Mesenteric fat pad (tissue), 1 donor: ENCODE measurements at places on chromosomes 4 and X. TPM values are rescaled to one million over a fixed set of nuclear protein-coding genes. Genes with fewer than 3 reads are reported as not detected.

- DNase-seq = no peak
These were observed 58.6 kb upstream of the USP9X start for GRCh38 chrX:41026702-41027078.

- DNase-seq = no peak
These were observed 48.9 kb upstream of the TMSB15B start for GRCh38 chrX:103913356-103914020.

DNA sequence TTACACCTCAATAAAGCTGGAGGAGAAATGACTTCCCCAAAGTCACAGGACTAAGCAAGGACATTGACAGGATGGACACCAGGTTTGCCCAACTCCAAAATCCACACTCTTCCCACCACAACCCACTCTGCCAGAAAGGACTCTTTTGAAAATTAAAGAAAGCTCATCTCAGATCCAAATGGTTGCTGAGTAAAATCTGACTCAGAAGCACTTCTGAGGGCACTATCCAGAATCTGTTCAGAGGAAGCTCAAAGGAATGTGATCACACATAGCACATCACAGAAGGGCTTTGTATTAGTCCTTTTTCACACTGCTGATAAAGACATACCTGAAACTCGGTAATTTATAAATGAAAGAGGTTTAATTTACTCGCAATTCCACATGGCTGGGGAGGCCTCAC lies 155.5 kb downstream of the RAB28 start:
- no peak for DNase-seq

DNA sequence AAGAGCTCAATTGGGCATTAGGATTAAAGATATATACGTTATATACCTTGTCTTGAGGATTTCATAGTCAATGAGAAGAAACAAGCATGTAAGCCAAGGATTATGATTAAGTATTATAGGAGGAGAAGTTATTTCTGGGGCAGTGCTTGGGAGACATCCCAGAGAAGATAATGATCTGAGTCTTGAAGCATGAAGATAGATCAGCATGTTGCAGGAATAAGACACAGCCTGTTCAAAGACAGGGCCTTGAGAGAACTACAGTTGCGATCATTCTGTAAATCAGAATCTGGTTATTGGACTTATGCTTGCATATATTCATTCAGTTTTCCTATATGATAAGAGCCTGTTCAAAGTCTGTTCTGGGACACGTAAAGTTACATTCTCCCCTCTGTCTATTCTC lies 862.2 kb upstream of the FTHL17 start:
- DNase-seq = no peak

GRCh38 chr4:15681067-15681371 lies 608 bp upstream of the FAM200B start:
- no peak for DNase-seq

DNA sequence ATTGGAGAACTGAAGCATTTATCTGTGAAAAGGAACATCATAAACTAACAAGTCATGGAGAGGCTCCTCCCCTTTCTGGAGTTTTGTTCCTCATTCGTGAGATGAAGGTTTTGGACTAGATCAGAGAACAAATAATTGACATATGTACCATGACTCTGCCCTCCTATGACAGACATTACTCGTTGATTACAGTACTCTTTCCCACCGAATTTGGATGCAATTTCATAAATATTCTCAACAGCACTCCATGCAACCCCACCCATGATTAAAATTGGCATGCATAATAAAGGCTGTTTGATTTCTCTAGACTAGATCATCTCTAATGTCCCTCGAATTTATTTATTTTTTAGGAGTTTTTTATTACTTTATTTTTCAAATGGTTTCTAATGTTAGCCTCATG lies 258.9 kb upstream of the LDB2 start:
- no peak for DNase-seq

- no peak for DNase-seq
These were observed 615.4 kb upstream of the SMIM31 start for GRCh38 chr4:164138521-164138920.

DNA sequence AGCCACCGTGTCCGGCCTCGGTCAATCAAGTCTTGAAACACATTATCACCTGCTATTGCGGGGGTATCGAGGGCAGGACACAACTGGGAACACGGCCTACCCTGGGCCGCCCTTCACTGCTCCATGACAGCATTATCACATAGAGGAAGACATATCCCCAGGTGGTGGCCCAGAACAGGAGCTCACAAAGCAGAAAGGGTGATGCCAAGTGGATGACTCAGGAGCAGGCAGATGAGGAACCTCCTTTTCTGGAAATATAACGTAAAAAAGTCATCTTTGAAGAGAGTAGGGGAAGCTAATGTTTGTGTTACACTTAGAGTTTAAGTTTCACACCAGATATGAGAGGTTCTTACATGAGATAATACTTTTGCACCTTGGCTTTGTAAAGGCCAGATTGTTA lies 5.3 kb upstream of the SUPT20HL1 start:
- no peak for DNase-seq

- no peak for DNase-seq
These were observed 16.6 kb downstream of the AMER1 start for GRCh38 chrX:64188901-64189300.

- no peak for DNase-seq
These were observed 120.1 kb downstream of the MANBA start for GRCh38 chr4:102640669-102641068.

- DNase-seq = peak; percentile 18
These were observed 6.5 kb downstream of the SHOX start for GRCh38 chrX:636981-637659.

DNA sequence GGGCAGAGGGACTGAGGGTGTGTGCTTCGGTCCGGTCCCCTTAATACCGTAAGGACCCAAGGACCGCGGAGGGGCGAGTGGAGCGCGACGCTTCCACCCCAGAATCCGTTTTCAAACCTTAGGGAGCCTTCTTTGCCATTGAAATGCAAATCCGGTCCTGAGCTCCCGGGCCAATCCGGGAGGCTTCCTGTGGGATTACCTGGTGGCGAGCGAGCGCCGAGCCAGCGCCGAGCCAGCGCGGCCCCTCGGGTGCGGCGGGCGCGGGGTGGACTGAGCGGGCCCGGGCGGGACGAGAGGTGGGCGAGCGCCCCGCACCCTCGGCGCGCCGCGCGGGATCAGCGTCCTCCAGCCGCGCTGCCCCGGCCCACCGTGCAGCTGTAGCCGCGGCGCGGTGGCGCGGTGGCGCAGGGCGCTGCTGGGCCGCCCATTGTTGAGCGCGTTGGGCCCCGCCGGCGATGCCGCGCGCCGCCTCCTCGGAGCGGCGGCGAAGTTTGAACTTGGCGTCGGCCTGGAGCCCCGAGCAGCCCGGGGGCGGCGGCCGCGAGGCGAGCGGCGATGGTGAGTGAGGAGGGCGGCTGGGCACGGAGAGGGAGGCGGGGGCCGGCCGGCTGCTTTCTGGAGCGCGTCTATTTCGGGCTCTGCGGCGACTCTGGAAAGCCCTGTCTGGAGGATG lies 208.7 kb downstream of the SOWAHB start:
- no peak for DNase-seq

DNA sequence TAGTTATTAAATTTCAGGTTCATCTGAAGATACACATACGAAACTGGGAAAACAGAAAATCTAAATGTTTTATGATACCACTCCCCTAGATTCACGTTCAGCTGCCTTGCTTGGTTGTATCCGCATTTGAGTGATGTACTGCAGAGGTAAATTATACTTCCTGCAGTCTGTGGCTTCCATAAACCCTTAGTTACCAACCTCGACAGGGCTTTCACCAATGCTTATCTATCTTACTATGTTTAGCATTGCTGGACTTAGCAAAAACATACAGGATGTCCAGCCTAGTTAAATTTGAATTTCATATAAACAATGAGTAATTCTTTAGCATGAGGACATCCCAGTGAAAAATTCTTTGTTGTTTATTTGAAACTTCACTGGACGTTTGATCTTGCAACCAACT lies 108.8 kb downstream of the TMA16 start:
- no peak for DNase-seq

DNA sequence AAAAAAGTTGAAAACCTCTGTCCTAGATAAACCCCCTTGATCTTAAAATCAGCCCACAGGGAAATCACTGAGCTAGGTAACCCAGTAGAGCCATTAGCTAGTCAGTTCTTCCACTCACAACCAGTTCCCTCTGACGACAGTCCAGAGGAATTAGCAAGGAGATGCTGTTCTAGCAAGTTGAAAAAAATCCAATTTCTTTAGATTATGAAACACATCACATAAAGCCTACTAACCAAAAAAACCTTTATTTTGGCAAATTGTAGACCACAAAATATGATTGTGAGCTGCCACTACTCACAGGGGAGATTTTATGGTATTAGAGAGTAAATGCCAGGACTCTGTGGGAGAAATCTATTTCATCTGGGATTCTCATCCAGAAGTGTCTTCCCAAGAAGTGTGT lies 22.6 kb downstream of the ADAMTS3 start:
- DNase-seq = no peak

- DNase-seq = no peak
These were observed at the start of gene STOX2 for GRCh38 chr4:183905081-183905592. Gene STOX2, plus strand, starts transcription at chr4:183905307. Its CDS starts 1,484 bp downstream, at chr4:183906791.

DNA sequence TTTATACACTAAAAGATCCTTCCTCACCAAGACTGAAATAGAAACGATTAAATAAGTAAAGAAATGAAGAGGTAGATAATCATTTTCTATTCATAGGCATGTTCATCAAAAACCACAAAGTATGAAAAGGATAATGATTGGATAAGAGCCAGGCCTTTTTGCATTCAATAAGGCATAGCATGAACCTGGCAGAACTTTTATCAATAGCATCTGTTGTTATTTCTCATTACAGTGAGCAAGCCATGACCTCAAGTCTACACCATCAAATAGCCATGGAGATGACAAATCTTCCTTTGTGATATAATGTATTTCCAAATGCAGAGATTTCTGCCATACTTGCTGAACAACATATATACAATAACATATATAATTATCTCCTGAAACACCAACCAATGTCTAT lies 206.0 kb upstream of the SLC7A11 start:
- no peak for DNase-seq

GRCh38 chrX:25596921-25597320 lies 541.2 kb upstream of the MAGEB18 start:
- no peak for DNase-seq

GRCh38 chr4:159434114-159434870 lies 331.4 kb downstream of the RAPGEF2 start:
- DNase-seq = no peak

DNA sequence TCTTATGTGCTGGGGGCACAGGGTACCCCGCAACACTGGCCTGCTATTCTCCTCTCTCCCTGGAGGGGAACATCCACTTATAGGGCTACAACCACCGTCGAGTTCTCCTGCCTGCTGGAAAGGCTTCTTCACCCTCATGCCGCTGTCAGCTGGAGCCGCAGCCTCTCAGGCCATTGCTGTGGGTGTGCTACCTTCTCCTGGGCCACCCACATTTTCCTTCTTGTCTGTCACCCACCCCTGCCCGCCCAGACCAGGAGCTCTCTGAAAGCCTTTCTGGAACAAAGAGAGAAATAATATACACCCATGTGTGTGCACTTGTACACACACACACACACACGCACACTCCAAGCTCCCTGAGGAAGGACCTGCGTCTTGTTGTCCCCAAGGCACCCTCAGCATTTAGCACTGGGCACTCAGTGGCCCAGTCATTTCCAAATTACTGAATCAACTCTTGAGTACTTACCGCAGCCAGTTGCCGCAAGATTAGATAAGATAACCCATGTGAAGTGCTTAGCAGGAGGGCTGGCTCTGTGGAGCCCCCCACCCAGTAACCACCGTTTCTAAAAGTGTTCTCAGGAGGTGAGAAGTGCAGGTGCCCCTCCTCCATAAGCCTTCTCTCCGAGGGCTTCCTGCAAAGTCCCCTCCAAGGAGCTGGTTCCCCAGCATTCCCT lies 50.2 kb downstream of the CPZ start:
- peak; percentile 60 for DNase-seq

DNA sequence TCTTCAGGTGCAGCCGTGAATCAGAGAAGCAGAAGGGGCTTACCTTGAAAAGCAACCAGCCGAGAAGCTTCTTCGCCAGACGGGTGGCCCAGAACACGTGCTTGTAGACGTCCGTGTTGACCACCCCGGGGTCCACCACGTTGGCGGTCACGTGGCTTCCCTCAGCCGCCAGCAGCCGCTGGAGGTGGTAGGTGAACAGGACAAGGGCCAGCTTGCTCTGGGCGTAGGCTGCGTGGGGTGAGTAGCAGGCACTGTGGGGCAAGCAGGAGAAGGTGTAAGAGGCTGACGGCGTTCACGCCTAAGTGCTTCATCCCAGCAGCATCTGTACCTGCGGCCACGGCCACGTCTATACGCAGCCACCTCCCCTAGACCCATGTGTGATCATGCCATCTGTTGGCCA lies 257.8 kb downstream of the DHRSX start:
- DNase-seq = no peak

- no peak for DNase-seq
These were observed 139.6 kb downstream of the IQCM start for GRCh38 chr4:149676076-149676475.

DNA sequence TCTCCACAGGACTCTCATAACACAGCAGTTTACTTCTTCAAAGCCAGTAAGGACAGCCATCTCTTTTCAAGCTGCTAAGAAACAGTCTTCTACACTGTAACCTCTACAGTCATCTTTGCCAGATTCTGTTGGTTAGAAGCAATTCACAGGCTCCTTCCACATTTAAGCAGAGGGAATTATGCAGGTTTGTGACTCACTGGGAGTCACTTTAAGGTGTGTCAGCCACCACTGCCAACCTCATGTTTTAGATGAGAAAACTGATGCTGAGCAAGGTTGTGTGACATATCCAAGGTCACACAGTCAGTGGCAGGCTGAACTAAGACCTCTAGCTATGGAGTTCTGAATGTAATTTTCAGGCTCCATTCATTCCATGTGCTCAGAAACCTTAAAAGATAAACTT lies 143.5 kb downstream of the QDPR start:
- no peak for DNase-seq

DNA sequence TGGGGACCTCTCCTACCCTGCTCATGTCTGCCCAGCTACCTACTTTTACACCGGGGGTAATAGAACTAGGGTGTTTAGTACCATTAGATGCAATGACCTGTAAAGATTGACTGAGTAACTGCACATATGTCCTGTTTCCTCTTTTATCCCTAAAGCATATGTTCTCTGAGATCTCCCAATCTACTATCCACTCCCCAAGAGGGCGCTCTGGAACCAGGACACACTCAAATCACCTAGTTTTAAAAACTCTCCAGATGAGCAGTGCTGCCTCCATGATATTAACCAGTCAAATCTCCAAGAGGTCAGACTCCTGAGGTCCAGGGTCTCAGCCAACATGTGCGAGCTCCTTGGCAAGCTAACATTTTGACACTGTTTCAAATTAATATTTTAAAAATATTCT lies 87.0 kb upstream of the TSPAN5 start:
- DNase-seq = no peak

The HOPX gene
- 3.2 TPM for total RNA-seq

The MAGEB1 gene
- total RNA-seq = not detected

The CBLL2 gene
- not detected for total RNA-seq

The ANTXR2 gene
- total RNA-seq = 197 TPM

The NPY5R gene
- 3.5 TPM for total RNA-seq

The MAGEA2 gene
- total RNA-seq = not detected

The LANCL3 gene
- total RNA-seq = 0.35 TPM

The ARHGAP36 gene
- total RNA-seq = not detected

The MMGT1 gene
- total RNA-seq = 25.1 TPM

The FAM90A26 gene
- not detected for total RNA-seq

The DGAT2L6 gene
- total RNA-seq = not detected

The CSN1S1 gene
- total RNA-seq = 32.3 TPM
